ENCODE measurements at places on chromosomes 12 and 14.

- DNase-seq, result no peak
These were observed 78.0 kb upstream of the OTX2 start for GRCh38 chr14:56888274-56888673.

GRCh38 chr14:68939893-68940613 is 39.0 kb downstream of the ACTN1 start:
- DNase-seq, result no peak

DNA sequence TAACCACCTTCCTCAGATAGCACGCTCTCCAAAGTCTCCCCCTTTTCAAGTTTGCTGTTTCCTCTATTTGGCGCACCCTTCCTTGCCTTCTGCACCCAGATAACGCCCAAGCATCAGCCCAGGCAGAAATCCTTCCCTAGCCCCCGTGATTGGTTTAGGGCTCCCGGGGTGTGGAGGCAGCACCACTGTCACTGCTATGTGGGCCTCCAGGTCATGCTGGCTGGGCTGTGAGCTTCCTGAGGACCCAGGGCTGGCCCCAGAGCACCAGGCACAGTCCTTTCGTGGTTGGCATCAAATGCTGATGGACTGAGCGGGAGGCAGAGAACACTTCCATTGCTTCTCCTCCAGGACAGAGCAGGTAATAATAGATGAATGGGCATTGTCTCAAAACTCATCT is 311.4 kb downstream of the BCL11B start:
- DNase-seq, result no peak

- DNase-seq, result no peak
These were observed 25.3 kb downstream of the TMEM63C start for GRCh38 chr14:77206877-77207389.

DNA sequence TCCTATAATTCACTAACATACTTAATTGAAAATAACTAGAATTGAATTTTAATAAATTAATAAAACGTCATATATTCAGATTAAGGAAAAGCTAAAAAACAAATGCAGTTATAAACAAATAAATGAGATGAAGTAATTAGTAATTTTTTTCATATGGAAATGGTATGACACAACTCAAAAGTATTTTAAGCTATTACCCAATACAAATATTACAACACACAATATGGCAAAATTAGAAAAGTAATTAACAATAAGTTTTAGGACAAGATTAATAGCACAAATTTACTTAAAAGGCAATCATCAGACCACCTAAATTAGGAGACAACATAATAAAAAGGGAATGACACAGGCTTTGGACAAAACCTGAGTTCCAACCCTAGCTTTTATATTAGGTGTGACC is 81.7 kb downstream of the EEA1 start:
- DNase-seq, result no peak

GRCh38 chr12:749751-750270 is 2.6 kb upstream of the WNK1 start:
- no peak for DNase-seq

- no peak for DNase-seq
These were observed 7.5 kb downstream of the ITPR2 start for GRCh38 chr12:26825459-26826016.

DNA sequence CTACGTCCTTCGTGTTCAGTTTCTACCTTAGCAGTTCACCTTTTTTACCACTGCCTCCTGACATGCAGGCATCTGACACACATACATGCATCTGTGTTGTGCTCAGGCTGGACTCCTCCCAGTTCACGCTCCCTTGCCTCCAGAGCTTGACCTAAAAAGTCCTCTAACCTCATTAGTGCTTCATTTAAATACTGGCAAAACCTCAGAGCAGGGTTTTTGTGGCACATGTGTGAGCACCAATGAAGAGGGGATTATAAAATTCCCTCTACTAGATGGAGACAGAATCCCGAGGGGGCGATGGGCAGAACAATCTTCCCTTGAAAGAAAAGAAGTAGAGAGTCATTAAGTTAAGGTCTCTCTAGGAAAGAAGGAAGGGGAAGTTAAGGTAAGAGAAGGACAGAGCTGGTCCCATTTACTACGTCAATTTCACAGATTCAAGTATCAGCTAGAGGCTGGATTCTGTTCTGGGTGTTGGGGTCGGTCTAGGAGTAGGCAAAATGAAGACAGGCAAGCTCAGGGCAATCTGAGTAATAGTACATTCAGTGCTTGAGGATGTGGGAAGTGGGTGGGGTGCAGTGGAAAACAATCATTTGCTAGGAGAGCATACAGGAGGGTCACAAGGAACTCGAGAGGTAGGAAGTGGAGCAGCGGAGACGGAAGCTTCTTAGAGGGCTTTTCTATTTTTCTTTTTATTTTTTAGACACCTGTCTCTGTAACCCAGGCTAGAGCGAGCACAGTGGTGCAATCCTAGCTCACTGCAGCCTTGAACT is 7.5 kb downstream of the HAL start:
- DNase-seq, result no peak

DNA sequence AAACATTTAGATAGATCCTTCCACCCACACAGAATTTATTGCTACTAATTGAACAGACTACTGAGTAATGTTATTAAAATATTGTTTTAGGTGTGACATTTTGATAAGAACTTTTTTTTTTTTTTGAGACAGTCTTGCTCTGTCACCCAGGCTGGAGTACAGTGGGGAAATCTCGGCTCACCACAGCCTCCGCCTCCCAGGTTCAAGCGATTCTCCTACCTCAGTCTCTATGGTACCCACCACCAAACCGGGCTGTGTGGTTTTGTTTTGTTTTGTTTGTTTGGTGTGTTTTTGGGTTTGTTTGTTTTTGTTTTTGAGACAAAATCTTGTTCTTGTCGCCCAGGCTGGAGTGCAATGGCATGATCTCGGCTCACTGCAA is 40.9 kb downstream of the COX16 start:
- DNase-seq, result no peak

DNA sequence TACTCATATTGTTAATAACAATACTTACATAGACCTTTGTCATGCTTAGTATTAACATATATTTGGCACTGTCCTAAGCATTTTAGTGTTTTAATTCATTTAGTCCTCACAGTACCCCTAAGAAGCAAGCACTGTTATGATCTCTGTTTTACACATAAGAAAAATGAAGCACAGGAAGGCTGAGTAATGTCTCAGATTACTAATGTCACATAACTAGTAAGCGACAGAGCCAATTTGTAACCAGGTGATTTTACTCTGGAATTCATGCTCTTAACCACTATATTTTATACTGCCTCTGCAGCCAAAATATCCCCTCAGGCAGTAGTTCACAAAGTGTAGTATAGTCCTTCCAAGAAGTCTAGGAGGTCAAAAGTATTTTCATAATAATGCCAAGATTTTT is 20.3 kb downstream of the TMEM253 start:
- no peak for DNase-seq

- DNase-seq, result peak; percentile 50
These were observed 63.6 kb upstream of the BCL2L14 start for GRCh38 chr12:12007001-12007712.
